Hepatocyte (in vitro differentiated cells): ENCODE measurements at places on chromosomes 2 and 18.

DNA sequence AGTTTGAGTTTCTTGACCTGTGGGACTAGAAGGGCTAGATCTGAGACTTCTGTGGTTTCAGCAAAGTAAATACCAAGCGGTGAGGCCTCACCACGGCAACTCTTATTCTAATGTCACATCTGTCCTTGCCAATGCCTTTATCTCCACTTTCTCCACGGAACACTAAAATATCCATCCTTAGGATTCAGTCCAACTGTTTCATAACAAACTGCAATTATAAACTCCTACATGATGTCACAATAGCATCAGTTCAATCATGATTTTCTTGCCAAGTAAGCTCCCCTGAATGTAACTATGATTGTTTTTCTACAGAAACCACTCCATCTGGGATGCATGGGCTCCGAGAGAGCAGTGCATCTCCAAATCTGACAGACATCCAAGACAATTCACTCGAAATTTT lies 79.6 kb downstream of the LRATD1 start:
- H3K27me3 ChIP-seq: no peaks in the 10 kb centered on the region
- H3K4me1 ChIP-seq: no peaks in the 10 kb centered on the region
- no peak for DNase-seq
- H3K4me3 ChIP-seq: no peak overlapping the region

DNA sequence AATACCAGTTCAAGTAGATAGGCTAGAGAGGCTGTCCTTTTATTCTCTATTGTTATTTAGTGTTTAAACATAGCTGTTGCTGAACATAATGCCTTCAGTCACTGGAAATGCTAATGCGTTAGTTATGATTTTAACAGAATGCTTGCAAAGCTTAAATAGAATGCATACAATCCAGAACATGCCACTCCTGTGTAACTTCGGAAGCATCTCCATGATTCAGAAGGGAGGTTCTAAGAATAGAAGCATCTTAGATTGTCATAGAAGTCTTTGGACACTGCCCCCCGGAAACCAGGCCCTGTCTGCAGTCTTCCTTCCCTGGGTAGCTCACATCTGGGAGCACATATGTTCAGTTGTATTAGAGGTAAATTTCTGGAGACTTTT lies 73.2 kb downstream of the ZNF532 start:
- H3K4me1 ChIP-seq: no peaks in the 10 kb centered on the region
- H3K27ac ChIP-seq: peak overlapping the region; percentile 62
- H3K4me3 ChIP-seq: no peak overlapping the region
- H3K36me3 ChIP-seq: no peaks in the 10 kb centered on the region
- H3K27me3 ChIP-seq: no peaks in the 10 kb centered on the region

DNA sequence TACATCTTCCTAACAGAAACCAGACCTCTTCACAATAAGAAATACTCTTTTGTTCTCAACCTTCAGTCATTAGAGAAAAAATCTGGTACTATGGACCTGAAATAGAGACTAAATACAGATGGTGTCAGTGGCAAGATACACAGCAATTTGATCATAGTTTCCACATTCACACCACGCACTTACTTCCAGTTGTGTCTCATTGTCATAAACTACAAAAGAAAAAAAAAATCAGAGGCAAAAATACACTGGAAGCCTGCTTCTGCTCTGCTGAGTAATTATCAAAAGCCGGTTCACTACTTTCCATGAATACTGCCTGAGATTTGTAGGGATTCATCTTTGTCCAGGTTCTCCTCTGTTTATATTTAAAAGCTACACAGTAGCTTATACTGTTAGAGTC lies 182.6 kb downstream of the PID1 start:
- no peak for DNase-seq
- H3K27me3 ChIP-seq: no peaks in the 10 kb centered on the region
- peaks cover 30% of the 10 kb centered on the region for H3K4me1 ChIP-seq

DNA sequence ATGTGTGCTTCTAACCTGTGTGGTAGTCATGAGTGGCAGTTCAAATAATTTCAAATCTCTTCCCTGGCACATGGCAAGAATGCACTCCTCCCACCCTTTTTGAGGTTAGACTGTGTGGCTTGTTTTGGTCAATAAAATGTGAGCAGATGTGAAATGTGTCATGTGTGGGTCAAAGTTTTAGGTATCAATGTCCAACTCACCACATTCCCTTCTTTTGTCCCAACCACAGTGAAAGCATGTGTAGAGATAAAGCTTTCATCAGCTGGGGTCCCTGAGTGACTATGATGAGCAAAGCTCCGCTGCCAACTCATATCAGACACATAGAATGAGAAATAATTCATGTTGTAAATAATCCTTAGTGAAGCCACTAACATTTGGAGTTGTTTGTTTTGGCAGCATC lies 118.2 kb downstream of the PAX3 start:
- no peaks in the 10 kb centered on the region for H3K36me3 ChIP-seq
- H3K27ac ChIP-seq: no peak overlapping the region
- H3K4me3 ChIP-seq: no peak overlapping the region

- peaks cover 9% of the 10 kb centered on the region for H3K4me1 ChIP-seq
- peak; percentile 47 for DNase-seq
- no peak overlapping the region for H3K4me3 ChIP-seq
- H3K36me3 ChIP-seq: no peaks in the 10 kb centered on the region
These were observed 836 bp downstream of the DTNA start for GRCh38 chr18:34710934-34711333.

DNA sequence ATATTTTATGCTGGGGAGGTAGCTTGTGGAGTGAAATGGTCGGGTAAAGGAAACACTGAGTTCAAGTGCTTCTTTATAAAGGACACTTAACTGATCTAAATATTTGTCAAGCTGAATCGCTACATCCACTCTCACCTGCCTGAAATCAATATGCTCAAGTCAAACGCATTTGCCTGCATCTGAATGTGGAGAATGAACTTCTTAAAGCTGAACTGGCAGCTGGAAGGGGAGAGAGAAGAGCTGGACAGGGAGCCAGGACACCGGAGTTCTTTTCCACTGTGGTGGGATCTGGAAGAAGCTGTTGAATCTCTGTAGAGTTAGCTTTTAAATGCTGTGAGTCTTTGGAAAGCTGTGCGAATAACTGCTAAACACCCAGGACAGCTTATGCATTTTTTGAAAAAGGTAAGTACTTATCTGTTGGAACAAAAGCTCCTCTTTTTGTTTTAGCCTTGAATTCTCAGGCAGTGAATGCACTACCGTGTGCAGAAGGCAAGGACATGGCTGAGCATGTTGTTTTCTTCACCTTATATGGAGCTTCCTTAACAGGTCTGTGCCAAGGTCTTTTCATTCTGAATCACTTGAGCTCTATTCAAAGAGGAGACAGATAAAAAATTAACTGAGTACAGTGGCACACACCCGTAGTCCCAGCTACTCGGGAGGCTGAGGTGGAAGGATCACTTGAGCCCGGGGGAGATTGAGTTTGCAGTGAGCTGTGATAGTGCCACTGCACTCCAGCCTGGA lies 74.2 kb upstream of the KLF7 start:
- peak overlapping the region; percentile 31 for H3K27ac ChIP-seq
- no peaks in the 10 kb centered on the region for H3K36me3 ChIP-seq
- no peak overlapping the region for H3K4me3 ChIP-seq
- no peaks in the 10 kb centered on the region for H3K4me1 ChIP-seq
- DNase-seq: no peak

- no peaks in the 10 kb centered on the region for H3K36me3 ChIP-seq
- H3K4me1 ChIP-seq: peaks cover 7% of the 10 kb centered on the region
- no peak for DNase-seq
- no peak overlapping the region for H3K27ac ChIP-seq
These were observed 113.7 kb downstream of the NAB1 start for GRCh38 chr2:190762566-190762965.

DNA sequence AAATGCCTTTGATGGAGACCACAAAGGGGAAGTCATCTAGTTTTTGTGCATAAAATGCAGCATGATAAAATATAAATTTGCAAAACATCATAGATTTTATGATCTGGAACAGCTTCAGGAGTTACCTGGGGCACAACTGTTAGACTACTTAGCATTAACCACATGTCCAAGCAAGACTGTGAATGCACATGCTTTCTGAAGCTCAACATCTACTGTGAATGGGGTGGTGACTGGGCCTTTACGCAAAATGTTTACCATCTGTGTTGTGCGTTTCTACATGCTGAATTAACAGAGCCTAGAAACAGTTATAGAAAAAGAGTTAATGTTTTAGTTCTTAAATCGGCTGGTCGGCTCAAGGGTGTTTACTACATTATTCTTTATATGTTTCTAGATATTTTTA lies 45.5 kb downstream of the KCTD1 start:
- no peak for DNase-seq
- H3K27ac ChIP-seq: no peak overlapping the region
- H3K4me1 ChIP-seq: no peaks in the 10 kb centered on the region
- H3K4me3 ChIP-seq: no peak overlapping the region

- H3K36me3 ChIP-seq: no peaks in the 10 kb centered on the region
- DNase-seq: no peak
- no peaks in the 10 kb centered on the region for H3K27me3 ChIP-seq
- H3K27ac ChIP-seq: no peak overlapping the region
- peaks cover 4% of the 10 kb centered on the region for H3K4me1 ChIP-seq
These were observed 95.7 kb upstream of the SLC39A10 start for GRCh38 chr2:195561116-195561921.

DNA sequence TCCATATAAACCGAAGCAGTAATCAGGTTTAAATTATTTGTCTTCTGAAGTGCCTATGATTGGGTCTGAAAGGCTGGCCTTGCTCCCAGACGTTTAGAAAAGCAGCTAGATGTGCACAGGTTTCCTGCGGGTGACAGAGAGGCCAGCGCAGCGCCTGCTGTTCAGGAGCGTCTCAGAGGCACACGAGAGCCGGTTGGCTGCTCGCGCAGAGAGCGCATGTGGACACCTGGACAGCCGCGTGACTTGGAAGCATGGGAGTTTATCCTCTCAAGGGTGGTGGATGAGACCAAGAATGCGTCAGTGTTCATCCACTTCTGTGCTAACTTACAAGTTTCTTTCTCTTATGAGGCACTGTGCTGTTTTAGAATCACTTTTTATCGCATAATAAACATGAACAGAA lies 303.7 kb downstream of the PTGR3 start:
- H3K4me1 ChIP-seq: no peaks in the 10 kb centered on the region
- no peak overlapping the region for H3K27ac ChIP-seq
- DNase-seq: no peak
- H3K27me3 ChIP-seq: no peaks in the 10 kb centered on the region

- DNase-seq: no peak
- H3K4me1 ChIP-seq: peaks cover 9% of the 10 kb centered on the region
- H3K36me3 ChIP-seq: no peaks in the 10 kb centered on the region
- no peaks in the 10 kb centered on the region for H3K27me3 ChIP-seq
- no peak overlapping the region for H3K4me3 ChIP-seq
These were observed 5.0 kb upstream of the IL1RN start for GRCh38 chr2:113122364-113122763.

DNA sequence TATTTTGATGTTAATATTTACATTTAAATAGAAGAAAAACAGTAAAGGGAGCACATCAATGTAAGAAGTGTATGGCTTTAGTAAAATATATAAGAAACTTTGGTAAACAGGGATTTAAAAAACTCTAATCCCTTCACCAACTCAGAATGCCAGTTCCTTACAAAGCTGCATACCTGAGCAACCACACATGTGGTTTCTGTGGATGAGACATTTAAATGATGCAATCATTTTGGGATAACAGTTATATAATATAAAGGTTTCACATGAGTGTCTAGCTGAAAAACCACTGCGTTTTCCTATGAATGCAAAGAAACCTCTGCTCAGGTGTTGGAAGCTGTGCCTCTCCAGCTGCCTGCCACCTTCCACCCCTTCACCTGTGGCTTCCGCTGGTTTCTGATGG lies 209.1 kb upstream of the REV1 start:
- no peak overlapping the region for H3K27ac ChIP-seq
- no peaks in the 10 kb centered on the region for H3K27me3 ChIP-seq
- H3K36me3 ChIP-seq: no peaks in the 10 kb centered on the region
- no peak for DNase-seq
- H3K4me1 ChIP-seq: no peaks in the 10 kb centered on the region

- H3K4me1 ChIP-seq: no peaks in the 10 kb centered on the region
- H3K27me3 ChIP-seq: no peaks in the 10 kb centered on the region
- DNase-seq: no peak
- H3K27ac ChIP-seq: no peak overlapping the region
- no peak overlapping the region for H3K4me3 ChIP-seq
These were observed 8.2 kb upstream of the ACADL start for GRCh38 chr2:210233487-210233886.

- H3K4me1 ChIP-seq: no peaks in the 10 kb centered on the region
- no peak for DNase-seq
- H3K36me3 ChIP-seq: no peaks in the 10 kb centered on the region
These were observed 12.1 kb downstream of the COPS9 start for GRCh38 chr2:240123821-240124650.

DNA sequence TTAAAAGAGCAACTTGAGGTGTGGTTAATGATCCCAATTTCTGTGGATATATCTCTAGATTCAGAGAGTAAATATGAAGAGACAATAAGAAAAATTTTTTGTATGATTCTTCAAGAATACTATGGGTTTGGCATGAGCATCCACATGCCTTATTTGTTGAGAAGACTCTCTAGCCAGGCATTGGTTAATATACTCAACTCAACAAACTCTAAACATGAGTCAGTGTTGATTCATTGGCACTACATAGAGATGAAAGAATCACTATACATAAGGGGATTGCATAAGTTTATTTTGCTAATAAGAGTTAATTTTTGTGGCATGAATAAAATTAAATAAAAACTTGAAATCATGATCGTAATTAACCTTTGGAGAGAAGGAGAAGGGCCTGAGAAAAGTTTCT lies 930.2 kb upstream of the LRRTM1 start:
- no peak overlapping the region for H3K27ac ChIP-seq
- H3K27me3 ChIP-seq: no peaks in the 10 kb centered on the region
- no peak overlapping the region for H3K4me3 ChIP-seq
- DNase-seq: no peak

GRCh38 chr2:207807516-207807915 lies 37.8 kb upstream of the FZD5 start:
- H3K27ac ChIP-seq: no peak overlapping the region
- no peak for DNase-seq

GRCh38 chr2:236565212-236565611 lies 4.4 kb upstream of the ACKR3 start:
- no peak overlapping the region for H3K4me3 ChIP-seq
- peak overlapping the region; percentile 35 for H3K27ac ChIP-seq
- H3K27me3 ChIP-seq: no peaks in the 10 kb centered on the region
- H3K36me3 ChIP-seq: no peaks in the 10 kb centered on the region
- no peak for DNase-seq

GRCh38 chr2:10814142-10814541 lies 1.6 kb upstream of the PDIA6 start:
- H3K4me3 ChIP-seq: no peak overlapping the region
- H3K36me3 ChIP-seq: no peaks in the 10 kb centered on the region
- peaks cover 13% of the 10 kb centered on the region for H3K4me1 ChIP-seq
- H3K27ac ChIP-seq: peak overlapping the region; percentile 7
- no peaks in the 10 kb centered on the region for H3K27me3 ChIP-seq
